ENCODE measurements at places on chromosomes 12 and 14. TPM values are rescaled to one million over a fixed set of nuclear protein-coding genes. Genes with fewer than 3 reads are reported as not detected.
A peak's percentile ranks its signal among the peaks of the same experiment; 100 is the strongest.

DNA sequence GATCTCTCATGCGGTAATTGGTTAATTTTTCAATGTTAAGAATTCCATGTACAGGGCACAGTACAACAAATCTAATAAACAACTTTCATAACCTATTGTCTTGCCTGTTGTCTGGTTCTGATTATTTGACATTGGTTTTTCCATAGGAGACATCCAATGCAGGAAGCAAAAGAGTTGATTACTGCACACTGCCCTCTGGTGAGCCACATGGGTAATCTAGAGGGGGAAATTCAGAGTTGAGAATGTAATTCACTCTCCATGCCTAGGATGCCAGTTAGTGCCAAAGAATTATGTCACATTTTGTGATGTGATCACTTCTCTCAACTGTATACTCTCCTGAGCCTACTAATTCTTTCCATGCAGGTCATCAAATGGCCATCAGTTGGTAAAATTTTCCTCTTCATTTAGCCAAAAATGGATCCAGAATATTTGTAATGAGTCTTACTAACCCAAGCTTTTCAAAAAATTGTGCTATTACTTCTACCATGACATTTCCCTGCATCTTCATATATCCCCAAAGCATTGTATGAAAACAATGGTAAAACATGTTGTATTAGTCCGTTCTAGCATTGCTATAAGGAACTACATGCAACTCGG, 17.7 kb upstream of the CCDC91 start:
- DNase-seq, result peak; percentile 55

DNA sequence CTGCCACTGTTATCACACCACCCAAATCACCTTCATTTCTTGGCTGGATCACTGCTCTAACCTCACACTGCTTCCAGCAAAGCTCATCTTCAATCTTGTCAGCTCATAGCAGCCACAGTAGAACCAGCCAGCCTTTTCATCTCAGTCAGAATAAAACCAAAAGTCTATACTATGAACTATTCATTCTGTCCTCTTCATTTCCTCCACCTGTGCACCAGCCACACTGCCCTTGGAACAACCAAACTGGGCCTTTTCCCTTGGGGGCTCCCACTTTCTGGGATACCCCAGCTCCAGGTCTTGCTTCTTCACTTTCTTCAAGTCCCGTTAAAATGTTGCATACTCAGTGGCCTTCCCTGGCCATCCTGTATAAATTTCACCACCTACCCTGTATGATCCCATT, 234.4 kb upstream of the DAAM1 start:
- no peak for DNase-seq

The PIWIL1 gene
- total RNA-seq, result not detected

DNA sequence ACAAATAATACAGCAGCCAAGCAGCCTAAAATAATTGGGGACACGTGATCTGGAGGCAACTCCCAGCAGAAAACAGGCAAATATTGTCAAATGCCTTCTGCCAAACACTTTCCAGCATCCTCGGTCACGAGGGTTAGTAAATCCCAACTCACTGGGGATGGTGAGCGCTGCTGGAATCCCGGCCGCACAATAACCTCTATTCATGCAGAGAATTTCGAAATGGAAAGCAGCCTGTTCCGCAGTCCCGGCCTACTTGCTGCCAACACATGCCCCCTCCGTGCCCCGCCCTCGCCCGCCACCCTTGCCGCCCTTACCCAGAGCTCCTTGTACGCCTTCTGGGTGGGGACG, 62.2 kb downstream of the RFX4 start:
- peak; percentile 70 for DNase-seq

The SLC38A4 gene
- total RNA-seq, result 0.46 TPM

GRCh38 chr12:26810330-26810729, 22.7 kb downstream of the ITPR2 start:
- DNase-seq, result no peak

GRCh38 chr14:75711796-75712211, 50.8 kb downstream of the TTLL5 start:
- DNase-seq, result no peak

- no peak for DNase-seq
These were observed 131.1 kb upstream of the SLC38A2 start for GRCh38 chr12:46503637-46504175.

The HOXC6 gene
- 0.89 TPM for total RNA-seq

DNA sequence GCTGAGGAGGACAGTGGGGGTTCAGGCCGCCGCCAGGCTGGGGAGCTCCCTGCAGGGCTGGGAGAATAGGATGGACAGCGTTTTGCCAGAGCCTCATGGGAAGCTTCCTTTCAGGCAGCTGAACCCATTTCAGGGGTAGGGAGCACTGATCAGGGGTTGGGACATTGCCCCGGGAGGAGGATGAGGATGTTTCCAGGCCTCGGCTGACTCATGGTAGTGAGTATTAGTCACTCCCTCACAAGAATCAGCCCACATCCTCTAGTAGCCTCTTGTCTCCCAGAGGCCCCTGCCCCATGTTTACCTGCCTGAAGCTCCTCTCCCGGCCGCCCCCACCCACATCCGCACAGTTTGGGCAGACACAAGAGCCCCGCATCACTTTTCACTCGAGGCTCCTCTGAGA, 89.8 kb downstream of the ZFP36L1 start:
- DNase-seq, result no peak

The EML5 gene
- 0.82 TPM for total RNA-seq

The TARBP2 gene
- 34.6 TPM for total RNA-seq

DNA sequence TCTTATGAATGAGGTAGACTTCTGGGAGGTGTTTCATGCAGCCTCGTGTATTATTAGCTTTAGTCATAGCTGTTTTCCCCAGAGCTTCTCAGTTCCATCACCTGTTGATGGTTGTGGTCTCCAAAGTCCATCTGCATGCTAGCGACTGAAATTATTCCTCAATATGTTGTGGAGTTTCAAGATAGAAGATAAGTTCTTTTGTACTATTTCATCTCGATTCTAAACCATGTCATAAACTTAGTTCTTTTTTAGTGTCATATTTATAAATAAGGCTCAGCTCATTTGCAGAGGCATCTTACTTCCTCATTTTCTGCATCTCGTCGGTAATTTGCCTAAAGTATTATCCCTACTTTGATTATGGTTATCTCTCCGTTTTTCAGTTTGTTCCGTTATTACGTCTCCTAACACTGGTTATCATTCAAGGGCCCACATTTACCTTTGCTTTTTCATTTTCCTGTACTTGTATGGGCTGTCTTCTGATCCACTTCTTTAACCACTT, 119.1 kb downstream of the ITPR2 start:
- DNase-seq, result no peak

The DIO2 gene
- 1.5 TPM for total RNA-seq

DNA sequence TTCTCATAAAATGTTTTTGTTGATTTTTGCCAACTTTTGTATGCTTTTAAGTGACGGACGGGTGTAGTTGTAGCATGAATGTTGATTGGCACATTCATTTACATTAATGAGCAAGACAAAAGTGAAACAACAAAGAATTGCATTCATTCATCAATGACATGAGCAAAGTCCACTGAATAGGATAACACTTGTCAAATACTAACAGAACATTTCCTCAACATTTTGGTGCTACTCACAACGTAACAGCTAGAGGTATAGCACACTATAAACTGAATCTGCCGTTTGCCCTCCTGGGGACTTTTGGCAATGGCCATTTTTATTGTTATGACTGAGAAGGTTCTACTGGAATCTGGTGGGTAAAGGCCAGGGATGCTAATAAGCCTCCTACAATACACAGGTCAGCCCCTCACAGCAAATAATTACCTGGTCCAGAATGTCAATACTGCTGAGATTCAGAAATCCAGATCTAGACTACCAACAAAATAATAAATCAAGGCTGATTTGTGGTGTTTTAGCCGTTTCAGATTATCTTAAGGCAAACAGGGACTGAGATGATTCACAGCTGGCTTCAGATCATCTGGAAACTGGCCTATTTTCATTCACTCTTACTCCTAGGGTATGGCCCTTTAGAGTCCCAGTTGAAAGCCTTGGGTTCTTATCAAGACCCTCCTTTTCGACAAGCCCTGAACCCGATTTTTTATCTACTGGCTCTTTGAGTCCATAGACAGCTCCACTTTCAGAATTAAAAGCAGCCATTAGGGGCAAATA, 22.5 kb upstream of the CDKN3 start:
- no peak for DNase-seq

DNA sequence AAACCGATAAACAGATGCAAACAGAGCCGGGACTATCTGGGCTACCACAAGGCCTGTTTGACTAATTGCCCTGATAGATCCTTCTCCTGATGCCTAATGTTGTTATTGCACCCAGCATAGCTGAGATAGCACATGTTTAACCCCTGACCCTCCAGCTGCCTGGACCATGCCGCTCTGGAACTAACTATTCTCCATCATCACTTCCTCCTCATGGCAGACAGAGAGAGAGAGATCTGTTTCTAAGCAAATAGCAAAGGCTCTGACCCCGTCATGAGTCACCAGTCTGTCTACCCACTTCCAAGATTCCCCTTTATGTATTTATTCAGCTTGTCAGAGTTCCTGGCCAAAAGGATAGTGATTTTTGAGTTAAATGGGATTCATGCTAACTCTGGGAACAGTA, 58.2 kb upstream of the FLRT2 start:
- DNase-seq, result peak; percentile 68

DNA sequence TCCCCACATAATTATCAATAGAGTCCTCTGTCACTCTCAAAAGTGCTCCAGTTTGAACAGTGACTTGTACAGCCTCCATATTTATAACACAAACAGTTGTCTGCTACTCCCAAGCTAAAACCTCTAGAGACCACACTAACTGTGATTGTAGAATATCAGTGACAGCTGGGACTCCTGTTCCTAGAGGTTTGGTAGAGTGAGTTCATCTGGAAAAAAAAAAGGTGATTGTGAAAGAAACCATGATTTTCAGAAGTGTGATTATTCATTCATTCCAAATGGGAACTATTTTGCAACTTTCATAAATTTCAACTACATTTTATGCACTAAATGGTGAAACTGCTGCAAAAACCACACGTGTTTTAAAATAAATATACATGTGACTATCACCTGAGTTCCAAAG, 128.0 kb upstream of the PLXNC1 start:
- DNase-seq, result no peak

The LUM gene
- 18.5 TPM for total RNA-seq

DNA sequence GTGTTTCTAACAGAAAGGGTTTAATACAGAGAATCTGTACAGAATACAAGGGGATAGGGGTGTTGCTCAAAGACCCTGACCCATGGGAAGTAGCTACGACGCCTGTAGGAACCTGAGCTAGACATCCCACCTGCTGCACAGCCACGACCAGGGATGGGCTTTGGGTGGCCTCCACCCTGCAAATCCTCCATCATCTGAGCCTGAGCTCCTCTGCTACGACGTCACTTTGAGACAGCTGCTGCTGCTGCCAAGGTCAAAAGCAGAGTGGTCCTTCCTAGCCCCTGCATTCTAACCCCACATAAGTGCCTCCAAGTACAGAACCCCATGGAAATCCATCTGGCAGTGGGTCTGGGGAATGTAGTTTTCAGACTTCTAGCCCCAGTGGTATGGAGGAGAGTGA, 43.8 kb downstream of the JAG2 start:
- DNase-seq, result no peak

The TMTC1 gene
- 11.9 TPM for total RNA-seq

Measured in NCI-H460 (cell line).